ENCODE measurements at places on chromosomes 1 and 21. TPM values are rescaled to one million over a fixed set of nuclear protein-coding genes. Genes with fewer than 3 reads are reported as not detected.

DNA sequence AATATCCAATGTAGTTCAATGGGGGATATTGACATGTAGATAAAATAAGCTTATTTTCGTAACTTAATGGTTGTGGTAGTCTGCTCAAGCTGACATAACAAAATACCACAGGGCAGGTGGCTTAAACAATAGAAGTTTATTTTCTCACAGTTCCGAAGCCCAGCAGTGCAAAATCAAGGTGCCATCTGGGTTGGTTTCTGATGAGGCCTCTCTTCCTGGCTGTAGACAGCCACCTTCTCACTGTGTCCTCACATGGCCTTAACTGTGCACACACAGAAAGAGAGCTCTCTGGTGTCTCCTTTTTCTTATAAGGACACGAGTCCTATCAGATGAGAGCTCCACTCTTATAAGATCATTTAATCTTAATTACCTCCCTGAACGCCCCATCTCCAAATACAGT is 64.8 kb upstream of the IPO9 start:
- DNase-seq = no peak

- DNase-seq = no peak
Measured at GRCh38 chr1:25616987-25617624, 515 bp downstream of the MAN1C1 start.

- peak; percentile 82 for DNase-seq
Measured at GRCh38 chr1:21574466-21575151, 65.4 kb downstream of the ALPL start.

DAB1 gene
- total RNA-seq = 0.19 TPM

DNA sequence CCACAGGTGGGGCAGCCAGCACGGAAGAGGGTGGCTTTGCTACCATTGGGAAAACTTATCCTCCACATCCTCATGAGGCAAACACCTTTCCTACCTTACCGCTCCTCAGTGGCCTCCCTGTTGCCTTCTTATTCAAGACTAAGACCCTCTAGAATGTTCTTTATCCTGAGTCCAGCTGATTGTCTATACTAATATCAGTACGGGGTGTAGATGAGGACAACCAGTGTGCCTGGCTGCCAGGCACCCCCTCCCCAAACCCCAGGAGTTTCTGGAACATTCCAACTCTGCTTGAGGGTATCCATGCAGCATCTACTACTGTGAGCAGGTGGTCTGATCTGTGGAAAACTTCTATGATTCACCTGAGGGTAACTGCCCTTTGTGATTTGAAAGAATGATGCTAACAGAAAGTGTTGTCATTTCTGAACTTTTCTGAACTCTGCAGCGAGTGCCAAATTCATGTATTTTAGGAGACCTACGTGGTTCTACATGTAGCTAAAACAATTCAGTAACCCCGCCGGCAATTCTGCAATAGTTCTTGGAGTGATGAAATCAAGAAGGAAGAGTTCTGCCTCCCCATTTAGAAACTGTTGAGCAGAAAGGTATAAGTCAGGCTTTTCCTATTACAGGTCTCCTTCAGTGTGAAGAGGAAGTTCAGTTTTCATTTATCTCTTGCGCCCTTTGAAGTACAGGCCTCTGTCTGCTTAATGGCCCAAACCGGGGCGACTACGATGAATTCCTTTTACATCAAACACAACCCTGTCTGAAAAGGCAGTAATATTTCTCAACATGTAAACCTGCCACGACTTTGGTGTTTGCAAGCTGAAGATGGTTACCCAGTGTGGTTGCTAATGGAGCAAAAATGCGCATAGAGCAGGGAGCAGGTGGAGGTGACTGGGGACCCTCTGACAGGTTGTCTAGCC is 80.4 kb downstream of the RUNX1 start:
- no peak for DNase-seq

GRCh38 chr1:178033019-178033418 is 60.9 kb upstream of the RASAL2 start:
- DNase-seq = no peak

- no peak for DNase-seq
Measured at GRCh38 chr1:27886744-27887143, 14.4 kb downstream of the THEMIS2 start.

- DNase-seq = no peak
Measured at GRCh38 chr1:175536369-175536768, 207.0 kb downstream of the TNR start.

DNA sequence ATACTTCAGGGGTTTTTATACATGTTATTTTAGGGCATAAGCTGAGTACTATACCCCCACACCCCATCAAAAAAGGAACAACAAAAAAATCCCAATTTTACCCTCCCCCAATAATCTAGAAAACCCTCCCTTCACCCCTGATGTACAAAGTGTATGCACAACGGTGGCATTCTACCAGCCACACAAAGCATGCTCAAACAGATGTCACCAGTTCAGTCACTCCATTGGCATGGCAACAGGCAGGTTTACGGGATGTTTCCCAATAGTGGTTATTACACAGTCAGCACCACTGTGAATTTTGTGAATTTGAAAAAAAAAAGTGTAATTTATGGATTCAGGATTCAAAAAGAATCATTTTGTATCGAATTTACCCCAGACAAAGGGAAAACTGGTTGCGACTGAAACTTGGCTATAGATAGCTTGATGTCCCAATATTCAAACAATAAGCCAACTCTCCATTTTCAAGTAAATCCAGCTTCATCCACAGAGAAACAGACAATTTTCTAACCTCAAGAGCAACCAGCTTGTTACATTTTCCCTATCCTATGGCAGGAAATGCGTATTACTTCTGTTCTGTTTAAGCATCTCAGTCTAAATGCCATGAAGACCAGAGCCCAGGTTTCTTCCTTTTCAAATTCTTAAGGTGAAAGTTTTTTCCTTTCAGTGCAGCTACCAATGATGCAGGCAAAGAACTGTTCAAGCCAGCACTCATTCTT is 34.0 kb upstream of the SLC45A3 start:
- DNase-seq = no peak

CTPS1 gene
- 15.4 TPM for total RNA-seq

- DNase-seq = no peak
Measured at GRCh38 chr1:170483051-170483450, 48.9 kb upstream of the GORAB start.

GLIS1 gene
- total RNA-seq = 0.22 TPM

OR6N1 gene
- total RNA-seq = not detected

TENT5C gene
- 20.1 TPM for total RNA-seq

DNA sequence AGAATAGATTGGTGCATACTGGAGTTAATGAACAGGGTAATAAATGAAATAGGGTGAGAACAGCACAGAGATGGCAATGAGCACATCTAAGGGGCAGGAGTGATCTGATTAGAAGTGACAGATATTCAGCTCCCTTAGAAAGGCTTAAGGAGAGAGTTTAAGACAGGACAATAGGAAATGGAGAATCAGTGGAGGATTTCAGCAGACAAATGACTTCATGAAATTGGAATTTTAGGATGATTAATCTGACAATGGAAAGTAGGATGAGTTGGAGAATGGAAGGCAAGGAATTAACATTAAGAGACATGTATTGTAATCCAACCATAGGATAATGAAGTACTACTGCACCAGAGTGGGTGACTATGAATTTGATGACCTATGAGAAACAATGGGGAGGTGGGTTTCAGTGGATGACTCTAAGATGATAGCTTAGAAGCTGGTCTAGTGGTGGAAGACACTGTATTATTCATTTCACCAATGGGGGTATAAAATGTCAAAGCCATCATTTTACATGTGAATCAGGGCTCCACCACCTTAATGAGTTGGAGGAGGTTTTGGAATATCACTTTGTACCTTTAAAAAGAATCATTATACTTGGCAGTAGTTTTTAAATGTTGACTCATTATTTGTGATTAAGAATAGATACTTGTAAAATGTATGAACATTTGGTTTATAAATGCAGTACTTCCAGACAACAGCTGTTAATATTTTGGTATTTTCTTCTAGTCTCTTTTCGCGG is 139.1 kb downstream of the PLA2G4A start:
- DNase-seq = no peak

LCE2B gene
- total RNA-seq = not detected

GRCh38 chr1:28480308-28480707 is 25.5 kb upstream of the RCC1 start:
- DNase-seq = no peak

DNA sequence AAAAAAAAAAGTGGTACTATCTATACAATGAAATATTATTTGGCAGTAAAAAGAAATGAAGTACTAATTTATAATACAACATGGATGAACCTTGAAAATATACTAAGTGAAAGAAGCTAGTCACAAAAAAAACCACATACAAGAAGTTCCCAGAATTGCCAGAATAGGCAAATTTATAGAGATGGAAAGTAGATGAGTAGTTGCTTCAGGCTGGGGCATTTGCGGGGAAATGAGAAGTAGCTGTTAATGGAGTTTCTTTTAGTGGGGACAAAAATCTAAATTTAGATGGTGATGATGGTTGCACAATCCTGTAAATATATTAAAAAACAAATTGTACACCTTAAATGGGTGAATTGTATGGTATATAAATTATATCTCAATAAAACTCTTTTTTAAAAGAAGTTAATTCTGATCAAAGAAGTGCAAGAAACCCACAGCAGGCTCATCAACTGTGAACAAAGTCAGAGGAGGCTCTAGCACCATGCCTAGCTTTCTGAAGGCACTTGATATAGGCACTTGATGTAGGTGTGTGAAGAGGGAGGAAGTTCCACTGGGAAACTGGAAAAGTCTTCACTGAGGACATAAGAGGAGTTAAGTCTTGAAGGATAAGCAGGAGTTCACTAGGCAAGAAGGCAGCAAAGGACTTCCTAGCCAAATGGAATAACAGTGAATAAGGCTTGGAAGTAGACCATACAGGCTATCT is 52.5 kb downstream of the DMAP1 start:
- no peak for DNase-seq

- DNase-seq = no peak
Measured at GRCh38 chr1:112099979-112100378, 110.5 kb upstream of the KCND3 start.

GRCh38 chr1:211738691-211739301 is 63.4 kb upstream of the NEK2 start:
- no peak for DNase-seq

DNA sequence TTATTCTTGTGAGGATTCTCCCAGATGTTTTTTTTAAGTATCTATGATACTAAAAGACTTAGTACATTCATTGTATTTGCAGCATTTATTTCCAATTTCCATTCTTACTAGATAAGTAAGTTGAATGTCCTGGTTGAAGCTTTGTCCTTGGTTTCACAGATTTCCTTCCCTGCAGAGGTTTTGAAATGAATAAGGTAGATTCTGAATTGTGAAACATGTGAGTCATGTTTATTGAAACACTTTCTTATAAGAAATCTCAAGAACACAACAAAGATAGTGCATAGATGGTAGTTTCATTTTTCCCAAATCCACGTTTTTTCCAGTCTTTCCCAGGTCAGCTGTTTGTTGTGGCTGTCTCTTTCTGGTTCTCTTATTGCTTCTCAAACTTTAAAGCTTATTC is 24.8 kb downstream of the GABPA start:
- DNase-seq = no peak

FCRL2 gene
- not detected for total RNA-seq

- peak; percentile 79 for DNase-seq
Measured at GRCh38 chr1:160070243-160071163, 543 bp upstream of the KCNJ10 start.

SAMD13 gene
- total RNA-seq = 1.1 TPM

DNA sequence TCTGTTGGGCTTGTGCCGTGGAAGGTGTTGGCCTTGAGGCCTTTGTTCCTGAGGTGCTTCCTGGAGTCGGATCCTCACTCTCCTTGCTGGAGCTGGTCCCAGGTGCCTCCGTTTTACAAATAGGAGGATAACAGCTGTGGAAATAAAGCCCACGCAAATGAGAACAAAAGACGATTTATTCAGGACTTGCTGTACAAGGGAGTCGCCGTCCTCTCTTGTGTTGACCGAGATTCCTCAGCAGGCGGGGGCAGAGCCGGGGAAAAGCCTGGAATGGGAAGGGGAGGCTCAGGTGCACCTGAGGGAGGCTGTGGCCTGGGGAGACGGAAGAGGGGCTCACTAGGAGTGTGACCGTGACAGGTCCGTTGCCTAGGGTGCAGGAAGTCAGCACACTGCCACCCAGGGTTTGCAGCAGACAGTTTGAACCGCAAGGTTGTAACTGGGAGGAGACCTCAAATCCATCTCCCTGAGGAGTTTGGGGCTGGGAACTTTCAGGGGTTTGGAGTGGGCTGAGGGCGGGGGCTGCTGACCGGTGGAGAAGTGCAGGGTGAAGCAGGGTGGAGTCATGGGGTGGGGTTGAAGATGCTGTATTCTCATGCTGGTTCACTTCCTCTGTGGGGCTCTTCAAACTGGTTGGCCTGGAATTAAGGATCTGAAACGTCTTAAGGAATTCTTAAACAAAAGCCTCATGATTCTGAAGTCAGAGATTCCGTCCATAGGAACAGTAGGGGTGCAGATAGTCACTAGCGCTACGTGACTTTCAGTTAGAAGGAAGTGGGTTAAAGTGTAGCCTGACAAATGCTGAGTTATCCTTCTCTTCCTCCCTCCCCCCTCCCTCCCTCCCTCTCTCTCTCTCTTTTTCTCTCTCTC is 2.6 kb upstream of the CSTB start:
- DNase-seq = no peak

GRCh38 chr1:82445827-82446226 is 645.1 kb downstream of the ADGRL2 start:
- DNase-seq = no peak

DNA sequence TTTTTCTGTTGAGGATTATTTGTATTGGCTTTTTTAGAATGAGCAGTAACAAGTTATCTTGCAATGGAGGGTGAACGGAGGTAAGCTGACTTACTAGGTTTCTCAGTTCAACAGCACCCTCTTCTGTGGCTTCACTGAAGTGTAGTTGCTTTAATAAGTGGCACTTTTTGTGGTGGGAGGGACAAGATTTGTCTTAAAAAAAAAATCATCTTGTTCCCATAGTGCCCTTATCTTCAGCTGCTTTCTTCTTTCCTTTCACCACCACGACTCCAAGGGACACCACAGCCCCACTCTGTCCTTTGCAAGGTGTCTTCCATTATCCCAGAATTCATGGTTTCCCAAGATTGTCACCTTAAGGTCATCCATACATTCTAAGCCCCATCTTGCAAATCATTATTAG is 92.9 kb downstream of the PIGK start:
- DNase-seq = no peak

SMCP gene
- not detected for total RNA-seq

DNA sequence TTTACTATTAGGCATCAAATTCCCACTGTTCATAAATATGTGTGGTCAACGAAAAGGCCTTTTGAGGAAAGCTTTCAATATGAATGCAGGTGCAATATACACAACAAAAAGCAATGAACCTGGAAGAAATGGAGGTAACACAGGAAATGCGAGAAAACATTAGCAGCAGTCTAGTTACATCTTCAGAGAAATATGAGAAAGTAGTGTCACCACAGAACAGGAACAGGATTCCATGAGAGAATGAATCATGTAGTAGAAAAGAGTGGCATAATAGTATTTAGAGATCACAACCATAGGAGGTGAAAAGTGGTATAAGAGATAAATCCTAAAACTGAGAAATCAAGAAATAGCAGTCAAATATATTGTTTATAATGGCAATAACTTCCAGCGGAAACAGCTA is 103.7 kb downstream of the AK5 start:
- DNase-seq = no peak

- DNase-seq = no peak
Measured at GRCh38 chr1:4684136-4684535, 29.7 kb downstream of the AJAP1 start.

GRCh38 chr1:21834666-21835065 is 22.6 kb downstream of the LDLRAD2 start:
- DNase-seq = no peak

All from right atrium auricular region (tissue), 2 donors.